ENCODE measurements at places on chromosomes 1 and 21.

GRCh38 chr1:30966690-30967369, 58.3 kb upstream of the SDC3 start:
- no peak for DNase-seq

- no peak for DNase-seq
Observed at GRCh38 chr21:26820509-26820908, 24.7 kb downstream of the ADAMTS1 start.

GRCh38 chr1:154837672-154838171, 32.4 kb downstream of the KCNN3 start:
- no peak for DNase-seq

DNA sequence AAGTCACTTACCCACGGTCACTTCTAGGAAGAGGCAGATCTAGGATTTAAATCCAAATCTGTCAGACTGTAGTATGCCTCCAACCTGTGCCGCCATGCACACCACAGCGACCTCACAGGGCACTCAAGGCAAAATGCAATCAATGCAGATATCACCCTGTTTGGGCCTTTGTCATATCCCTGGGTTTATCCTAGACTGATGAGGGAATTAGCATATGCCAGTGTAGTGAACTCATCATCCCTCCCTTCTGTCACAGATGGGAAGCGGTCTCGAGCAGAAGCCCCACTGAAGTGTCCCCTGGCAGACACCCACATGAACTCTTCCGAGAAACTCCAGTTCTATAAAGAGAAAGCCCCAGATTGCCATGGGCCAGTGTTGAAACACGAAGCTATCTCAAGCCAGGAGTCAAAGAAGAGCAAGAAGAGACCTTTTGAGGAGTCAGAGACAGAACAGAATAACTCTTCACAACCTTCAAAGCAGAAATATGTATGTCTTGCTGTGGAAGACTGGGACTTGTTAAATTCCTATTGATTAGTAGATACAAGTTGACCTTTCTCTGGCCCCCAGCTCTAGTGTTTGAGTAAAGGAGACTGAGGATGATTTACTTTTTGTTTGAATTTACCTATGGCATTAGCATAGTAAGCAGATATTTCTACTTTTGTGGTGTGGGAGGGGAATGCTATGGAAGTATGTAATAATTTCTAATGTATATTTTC, 21.4 kb downstream of the LRRC42 start:
- no peak for DNase-seq

DNA sequence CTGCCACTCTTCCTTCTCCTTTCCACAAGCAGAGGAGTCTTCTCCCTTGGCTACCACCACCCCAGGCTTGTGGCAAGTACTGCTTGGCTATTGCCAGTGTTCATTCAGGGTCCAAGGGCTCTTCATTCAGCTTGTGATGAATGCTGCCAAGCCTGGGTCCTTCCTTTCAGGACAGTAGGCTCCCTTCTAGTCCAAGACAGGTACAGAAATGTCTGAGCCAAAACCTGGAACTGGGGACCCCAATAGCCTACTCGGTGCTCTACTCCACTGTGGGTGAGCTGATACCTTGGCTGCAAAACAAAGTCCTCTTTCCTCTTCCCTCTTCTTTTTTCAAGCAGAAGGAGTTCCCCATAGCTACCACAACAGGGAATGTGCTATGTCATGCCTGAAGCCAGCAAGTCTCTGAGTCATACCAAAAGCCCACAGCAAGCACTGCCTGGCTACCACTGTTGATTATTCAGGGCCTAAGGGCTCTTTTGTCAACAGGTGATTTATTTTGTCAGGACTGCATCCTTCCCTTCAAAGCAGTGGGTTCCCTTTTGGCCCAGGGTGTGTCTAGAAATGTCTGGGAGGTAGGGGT, 268.9 kb downstream of the HHAT start:
- no peak for DNase-seq

GRCh38 chr21:34367320-34367935, 3.6 kb downstream of the KCNE2 start:
- no peak for DNase-seq

- DNase-seq: no peak
Observed at GRCh38 chr1:43570277-43570676, 39.6 kb downstream of the PTPRF start.

Data from activated CD8-positive, alpha-beta memory T cell treated with anti-CD3 and anti-CD28 coated beads for 4 hours (primary cell).